ENCODE measurements at places on chromosomes 6 and 20. TPM values are rescaled to one million over a fixed set of nuclear protein-coding genes. Genes with fewer than 3 reads are reported as not detected.

DNA sequence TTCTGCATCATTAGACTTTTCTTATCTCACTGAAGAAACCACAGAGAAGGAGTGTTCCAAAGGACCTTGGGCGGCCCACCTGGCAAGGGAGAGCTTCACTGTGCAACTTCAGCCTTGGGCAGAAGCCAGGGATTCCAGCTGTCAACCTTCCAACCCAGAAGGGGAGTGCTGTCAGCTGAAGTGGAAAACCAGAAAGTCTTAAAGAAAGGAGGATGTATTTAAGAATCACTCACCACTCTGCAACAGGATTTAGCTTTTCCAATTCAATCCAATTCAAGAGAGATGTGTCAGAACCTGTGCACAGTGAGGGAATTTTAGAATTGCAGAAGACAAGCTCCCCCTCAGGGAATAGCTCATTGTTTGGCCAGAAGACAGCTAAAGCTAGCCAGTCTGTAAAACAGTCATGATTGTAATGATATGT, 553.7 kb downstream of the CD83 start:
- H3K27ac ChIP-seq: peak overlapping the region; percentile 8
- H3K4me3 ChIP-seq: no peak overlapping the region
- H3K27me3 ChIP-seq: peaks cover 2% of the 10 kb centered on the region
- H3K36me3 ChIP-seq: no peaks in the 10 kb centered on the region

GRCh38 chr6:89353118-89353556, 615 bp upstream of the UBE2J1 start:
- peaks cover 1% of the 10 kb centered on the region for H3K27me3 ChIP-seq
- DNase-seq: no peak
- H3K4me3 ChIP-seq: peak overlapping the region; percentile 77
- peaks cover 49% of the 10 kb centered on the region for H3K4me1 ChIP-seq

DNA sequence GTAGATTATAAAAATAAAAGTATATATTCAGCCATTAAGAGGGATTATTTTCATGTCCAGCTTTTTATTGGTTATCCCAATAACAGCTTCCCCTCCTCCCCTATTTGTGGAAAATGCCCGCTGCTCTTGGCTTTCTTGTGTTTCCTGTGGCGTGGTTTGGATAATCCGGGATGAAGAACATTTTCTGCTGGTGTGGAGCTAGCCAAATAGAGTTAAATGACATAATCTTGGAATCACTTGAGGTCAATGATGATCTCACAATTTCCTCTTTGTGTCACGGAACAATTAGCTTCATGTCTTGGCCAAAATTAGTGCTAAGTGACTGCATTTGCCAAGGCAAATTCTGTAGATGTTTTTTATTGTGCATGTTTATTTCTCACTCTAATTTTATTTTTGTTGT, 394.0 kb downstream of the LAMA2 start:
- no peak for DNase-seq
- H3K4me1 ChIP-seq: no peaks in the 10 kb centered on the region
- H3K27ac ChIP-seq: no peak overlapping the region
- no peak overlapping the region for H3K4me3 ChIP-seq
- H3K36me3 ChIP-seq: no peaks in the 10 kb centered on the region
- no peaks in the 10 kb centered on the region for H3K27me3 ChIP-seq

- peaks cover 2% of the 10 kb centered on the region for H3K27me3 ChIP-seq
- no peaks in the 10 kb centered on the region for H3K4me1 ChIP-seq
- H3K36me3 ChIP-seq: no peaks in the 10 kb centered on the region
Measured at GRCh38 chr20:52275181-52275691, 83.7 kb upstream of the ZFP64 start.

DNA sequence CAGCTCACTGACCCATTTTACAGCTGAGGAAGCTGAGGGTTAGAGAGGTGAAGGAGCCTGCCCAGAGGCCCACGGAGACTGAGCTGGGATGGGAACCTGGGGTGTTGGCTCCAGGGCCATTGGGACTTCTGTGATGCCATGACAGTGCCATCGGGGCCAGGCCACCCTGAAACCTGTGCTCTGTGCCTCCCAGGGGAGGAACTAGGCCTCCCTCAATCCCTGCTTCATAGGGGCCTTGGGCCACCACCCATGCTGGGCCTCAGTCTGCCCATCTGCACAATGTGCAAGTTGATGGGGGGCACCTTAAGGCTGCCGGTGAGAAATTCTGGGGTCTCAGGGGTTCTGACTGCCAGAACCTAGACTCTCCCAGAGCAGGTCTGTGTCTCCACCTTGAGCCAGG, 24.9 kb downstream of the BPIFB4 start:
- no peak overlapping the region for H3K4me3 ChIP-seq
- H3K27ac ChIP-seq: no peak overlapping the region
- DNase-seq: no peak
- H3K4me1 ChIP-seq: no peaks in the 10 kb centered on the region

GRCh38 chr20:846894-847278, 13.4 kb downstream of the FAM110A start:
- no peak for DNase-seq
- H3K4me1 ChIP-seq: no peaks in the 10 kb centered on the region
- H3K27me3 ChIP-seq: no peaks in the 10 kb centered on the region
- H3K36me3 ChIP-seq: no peaks in the 10 kb centered on the region

- H3K4me1 ChIP-seq: peaks cover 85% of the 10 kb centered on the region
- no peak overlapping the region for H3K27ac ChIP-seq
- no peak overlapping the region for H3K4me3 ChIP-seq
- H3K27me3 ChIP-seq: no peaks in the 10 kb centered on the region
- peaks cover 18% of the 10 kb centered on the region for H3K36me3 ChIP-seq
Measured at GRCh38 chr6:72783035-72783434, 161.2 kb downstream of the KCNQ5 start.

DNA sequence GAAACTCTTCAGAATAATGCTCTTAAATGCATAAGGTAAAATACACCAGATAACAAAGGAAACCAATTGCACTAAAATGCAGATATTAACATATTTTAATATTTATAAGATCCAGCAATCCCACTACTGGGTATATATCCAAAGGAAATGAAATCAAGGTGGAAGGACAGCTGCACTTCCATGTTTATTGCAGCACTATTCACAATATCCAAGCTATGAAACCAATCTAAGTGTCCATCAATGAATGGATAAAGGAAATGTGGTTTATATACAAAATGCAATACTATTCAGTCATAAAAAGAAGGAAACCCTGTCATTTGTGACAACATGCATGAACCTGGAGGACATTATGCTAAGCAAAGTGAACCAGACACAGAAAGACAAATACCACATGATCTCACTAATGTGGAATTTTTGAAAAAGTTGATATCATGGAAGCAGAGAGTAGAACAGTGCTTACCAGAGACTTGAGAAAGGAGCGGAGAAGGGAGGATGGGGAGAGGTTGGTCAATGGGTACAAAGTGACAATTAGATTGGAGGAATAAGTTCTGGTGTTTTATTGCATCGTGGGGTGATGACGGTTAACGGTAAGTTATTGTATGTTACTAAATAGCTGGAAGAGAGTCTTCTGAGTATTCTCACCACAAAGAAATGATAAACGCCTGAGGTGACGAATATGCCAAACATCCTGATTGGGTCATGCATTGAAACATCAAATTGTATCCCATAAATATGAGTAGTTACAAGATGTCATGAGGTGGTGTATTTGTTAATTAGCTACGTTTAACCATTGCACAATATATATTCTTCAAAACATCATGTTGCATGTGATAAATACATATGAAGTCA, 37.9 kb upstream of the RNF24 start:
- H3K27ac ChIP-seq: peak overlapping the region; percentile 2
- H3K4me3 ChIP-seq: no peak overlapping the region
- peaks cover 8% of the 10 kb centered on the region for H3K4me1 ChIP-seq

- no peak for DNase-seq
- no peaks in the 10 kb centered on the region for H3K27me3 ChIP-seq
- H3K4me1 ChIP-seq: peaks cover 65% of the 10 kb centered on the region
- H3K27ac ChIP-seq: peak overlapping the region; percentile 52
Measured at GRCh38 chr6:57307850-57308249, 9.6 kb upstream of the PRIM2 start.

DNA sequence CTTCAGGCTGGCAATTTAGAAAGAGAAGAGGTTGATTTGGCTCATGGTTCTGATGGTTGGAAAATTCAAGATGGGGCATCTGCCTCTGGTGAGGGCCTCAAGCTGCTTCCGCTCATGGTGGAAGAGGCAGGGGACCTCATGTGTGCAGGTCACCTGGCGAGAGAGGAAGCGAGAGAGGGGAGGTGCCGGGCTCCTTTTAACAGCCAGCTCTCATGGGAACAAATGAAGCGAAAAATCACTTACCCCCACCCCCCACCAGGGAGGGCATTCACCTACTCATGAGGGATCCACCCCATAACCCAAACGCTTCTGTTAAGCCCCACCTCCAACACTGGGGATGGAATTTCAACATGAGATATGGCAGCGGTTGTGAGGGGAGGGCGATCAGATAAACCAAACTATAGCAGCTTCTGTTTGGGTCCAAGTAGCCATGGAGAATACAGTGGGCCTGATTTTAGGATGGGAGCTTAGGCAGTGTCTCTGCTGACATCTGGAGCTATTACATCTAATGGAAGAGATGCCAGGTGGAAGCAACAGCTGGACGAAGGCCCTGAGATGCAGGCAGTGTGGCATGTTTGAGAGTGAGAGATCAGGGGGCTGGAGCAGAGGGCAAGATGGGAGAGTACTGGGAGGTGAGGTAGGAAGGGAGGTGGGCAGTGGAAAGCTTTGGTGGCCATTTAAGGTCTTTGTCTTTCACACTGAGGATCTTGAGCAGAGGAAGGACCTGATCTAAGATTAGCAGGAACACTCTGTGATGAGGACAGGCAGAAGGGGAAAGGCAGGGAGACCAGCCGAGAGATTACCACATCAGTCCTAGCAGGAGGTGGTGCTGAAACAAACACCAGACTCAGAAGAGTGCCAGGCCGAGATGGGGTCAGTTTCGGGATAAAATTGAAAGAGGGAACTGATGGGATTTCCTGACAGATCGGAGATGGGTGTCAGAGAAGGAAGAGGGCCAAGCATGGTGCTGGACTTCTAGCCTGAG, 161.8 kb downstream of the NFATC2 start:
- H3K4me1 ChIP-seq: peaks cover 36% of the 10 kb centered on the region
- H3K27me3 ChIP-seq: no peaks in the 10 kb centered on the region
- no peak overlapping the region for H3K4me3 ChIP-seq
- no peaks in the 10 kb centered on the region for H3K36me3 ChIP-seq

GRCh38 chr6:23334360-23334759, 765.0 kb downstream of the HDGFL1 start:
- H3K27ac ChIP-seq: no peak overlapping the region
- H3K27me3 ChIP-seq: peaks cover 2% of the 10 kb centered on the region
- DNase-seq: no peak
- H3K36me3 ChIP-seq: no peaks in the 10 kb centered on the region
- no peak overlapping the region for H3K4me3 ChIP-seq
- no peaks in the 10 kb centered on the region for H3K4me1 ChIP-seq

DNA sequence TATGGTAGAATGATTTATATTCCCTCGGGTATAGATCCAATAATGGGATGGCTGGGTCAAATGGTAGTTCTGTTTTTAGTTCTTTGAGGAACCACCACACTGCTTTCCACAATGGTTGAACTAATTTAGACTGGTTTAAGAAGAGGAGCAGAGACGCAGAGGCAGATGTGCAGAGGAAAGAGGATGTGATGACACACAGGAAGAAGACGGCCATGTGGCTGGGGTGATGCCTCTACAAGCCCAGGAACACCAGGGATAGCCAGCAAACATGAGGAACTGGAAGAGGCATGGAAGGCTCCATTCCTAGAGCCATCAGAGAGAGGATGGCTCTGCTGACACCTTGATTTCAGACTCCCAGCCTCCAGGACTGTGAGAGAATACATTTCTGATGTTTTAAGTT, 218.3 kb upstream of the DTNBP1 start:
- H3K36me3 ChIP-seq: no peaks in the 10 kb centered on the region
- H3K27me3 ChIP-seq: no peaks in the 10 kb centered on the region
- no peak for DNase-seq
- no peak overlapping the region for H3K4me3 ChIP-seq
- no peaks in the 10 kb centered on the region for H3K4me1 ChIP-seq
- no peak overlapping the region for H3K27ac ChIP-seq

DNA sequence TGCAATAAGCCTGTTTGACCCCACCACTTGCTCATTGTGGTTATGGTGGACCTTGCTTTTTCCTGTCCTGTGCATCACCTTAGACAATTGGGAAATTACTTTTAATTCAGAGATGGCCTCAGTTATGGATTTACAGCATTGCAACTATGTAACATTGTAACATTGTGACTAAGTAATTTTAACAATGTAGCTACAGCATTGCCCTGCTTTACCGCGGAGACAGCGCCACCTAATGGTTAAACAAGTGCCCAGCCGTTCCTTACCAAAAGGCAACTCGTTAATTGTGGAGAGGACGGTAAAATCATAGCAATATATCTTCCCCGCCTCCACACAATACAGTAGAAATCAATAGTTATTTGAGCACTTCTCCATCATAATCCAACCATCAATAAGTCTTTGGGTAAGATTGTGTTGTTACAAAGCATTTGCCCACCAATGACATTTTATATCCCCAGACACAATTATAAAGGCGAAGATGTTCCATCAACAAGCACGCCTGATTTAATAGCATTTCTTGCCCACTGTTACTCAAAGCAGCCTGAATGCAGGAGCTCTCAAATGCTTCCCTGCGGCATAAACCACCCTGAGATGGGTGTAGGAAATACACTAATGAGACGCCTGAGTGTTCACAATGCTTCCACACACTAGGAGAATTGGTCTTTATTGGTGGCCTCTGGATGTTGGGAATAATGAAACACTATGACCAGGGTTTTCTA, 93.7 kb downstream of the PROKR2 start:
- peaks cover 3% of the 10 kb centered on the region for H3K27me3 ChIP-seq
- H3K4me3 ChIP-seq: no peak overlapping the region
- H3K27ac ChIP-seq: no peak overlapping the region
- no peaks in the 10 kb centered on the region for H3K36me3 ChIP-seq

DNA sequence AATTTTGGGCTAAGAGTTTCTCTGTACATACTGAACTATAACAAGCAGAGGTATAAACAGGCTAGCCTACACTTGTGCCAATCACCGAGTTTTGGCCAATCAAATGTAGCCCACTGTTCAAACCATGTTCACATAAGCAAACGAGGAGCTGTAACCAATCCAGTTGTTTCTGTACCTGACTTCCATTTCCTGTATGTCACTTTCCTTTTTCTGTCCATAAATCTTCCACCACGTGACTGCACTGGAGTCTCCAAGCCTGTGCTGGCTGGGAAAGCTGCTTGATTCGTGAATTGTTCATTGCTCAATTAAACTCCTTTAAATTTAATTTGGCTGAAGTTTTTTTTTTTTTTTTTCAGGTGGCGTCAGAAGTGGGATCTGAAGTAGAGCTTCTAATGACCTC, 332.9 kb downstream of the RNF144B start:
- no peaks in the 10 kb centered on the region for H3K27me3 ChIP-seq
- no peak overlapping the region for H3K27ac ChIP-seq
- H3K4me1 ChIP-seq: no peaks in the 10 kb centered on the region
- no peak overlapping the region for H3K4me3 ChIP-seq
- no peak for DNase-seq
- peaks cover 4% of the 10 kb centered on the region for H3K36me3 ChIP-seq

Gene FAM217A
- total RNA-seq: not detected

Gene ZSCAN16
- total RNA-seq: 1.7 TPM

Gene POLR3F
- 11.7 TPM for total RNA-seq

Gene MUCL3
- total RNA-seq: not detected

Gene PPP1R14C
- total RNA-seq: not detected

Gene TRDN
- total RNA-seq: not detected

Gene TGM2
- total RNA-seq: 434 TPM

Gene NMBR
- total RNA-seq: not detected

Gene NSFL1C
- 125 TPM for total RNA-seq

Gene POPDC3
- 15.1 TPM for total RNA-seq

Gene UNC5CL
- not detected for total RNA-seq

Gene TFAP2A
- total RNA-seq: 77.2 TPM

Gene CYP21A2
- total RNA-seq: not detected

Gene ZNF334
- total RNA-seq: 1.4 TPM

Gene RHAG
- total RNA-seq: not detected

Gene COL12A1
- 206 TPM for total RNA-seq

Data from HFFc6 (cell line).